Type B pancreatic cell (in vitro differentiated cells): ENCODE measurements at places on chromosomes 3 and 15. TPM values are rescaled to one million over a fixed set of nuclear protein-coding genes. Genes with fewer than 3 reads are reported as not detected.
A peak's percentile ranks its signal among the peaks of the same experiment; 100 is the strongest.

GRCh38 chr15:99732751-99733267 is 428 bp downstream of the LYSMD4 start:
- peak overlapping the region; percentile 94 for H3K4me3 ChIP-seq
- H3K4me1 ChIP-seq: peaks cover 25% of the 10 kb centered on the region
- no peaks in the 10 kb centered on the region for H3K27me3 ChIP-seq
- H3K36me3 ChIP-seq: peaks cover 4% of the 10 kb centered on the region
- DNase-seq: no peak

DNA sequence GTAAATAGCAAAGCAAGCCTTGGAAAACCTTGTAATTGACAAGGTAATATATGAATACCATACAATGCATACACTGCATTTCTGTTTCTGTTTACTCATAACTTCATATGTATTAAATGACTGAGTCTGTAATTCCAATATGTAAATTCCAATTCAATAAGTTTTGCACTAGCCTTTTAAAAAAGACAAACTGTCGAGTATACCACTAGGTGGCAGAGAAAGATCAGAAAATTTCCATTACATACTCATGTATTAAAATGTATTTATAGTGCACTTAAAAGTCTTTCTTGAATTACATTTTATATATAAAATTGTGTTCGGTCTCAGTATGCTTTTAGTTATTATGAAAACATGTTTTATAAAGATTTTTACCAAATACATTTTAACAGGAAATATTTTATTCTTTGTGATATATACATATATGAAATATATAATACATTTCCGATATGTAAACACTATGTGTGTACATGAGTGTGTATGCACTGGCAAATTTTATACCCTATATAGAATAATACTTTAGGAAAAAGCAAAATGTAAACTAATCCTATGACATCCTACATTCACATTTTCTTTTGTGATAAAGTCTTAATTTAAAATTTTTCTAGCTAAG is 216.8 kb downstream of the VGLL3 start:
- no peaks in the 10 kb centered on the region for H3K4me1 ChIP-seq
- H3K27ac ChIP-seq: no peak overlapping the region
- no peak for DNase-seq
- H3K27me3 ChIP-seq: no peaks in the 10 kb centered on the region
- H3K36me3 ChIP-seq: no peaks in the 10 kb centered on the region

Gene STAC
- total RNA-seq: 3.5 and 4.9 TPM in 2 replicates

Gene BFSP2
- not detected in 2 replicates for total RNA-seq

Gene MRAS
- 6.6 and 41.6 TPM in 2 replicates for total RNA-seq

DNA sequence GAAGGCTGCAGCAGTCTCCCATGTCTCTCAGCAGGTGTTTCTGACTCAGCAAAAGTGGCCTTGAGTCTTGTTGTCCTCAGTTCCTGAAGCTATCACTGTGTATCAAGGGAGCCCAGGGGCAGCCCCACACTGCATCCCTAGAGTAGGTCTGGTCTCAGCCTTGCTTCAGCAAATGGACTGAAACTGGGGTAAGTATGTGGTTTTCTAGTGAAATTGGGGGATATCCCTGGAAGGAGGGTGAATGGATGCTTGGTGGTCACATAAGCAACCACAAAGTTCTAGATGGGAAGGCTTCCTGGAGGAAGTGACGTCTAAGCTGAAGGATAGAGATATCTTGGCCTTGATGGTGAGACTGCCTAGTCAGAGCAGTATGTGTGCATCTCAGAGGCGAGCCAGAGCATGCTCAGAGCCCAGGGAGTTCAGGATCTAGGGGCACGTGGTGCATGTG is 38.4 kb downstream of the TMEM158 start:
- DNase-seq: no peak
- H3K36me3 ChIP-seq: no peaks in the 10 kb centered on the region
- no peak overlapping the region for H3K27ac ChIP-seq
- H3K4me1 ChIP-seq: peaks cover 36% of the 10 kb centered on the region

Gene A4GNT
- total RNA-seq: 0.34 TPM in 1 of 2 replicates, not detected in the other

- no peak overlapping the region for H3K4me3 ChIP-seq
- H3K36me3 ChIP-seq: no peaks in the 10 kb centered on the region
- H3K27me3 ChIP-seq: no peaks in the 10 kb centered on the region
- H3K27ac ChIP-seq: no peak overlapping the region
Measured at GRCh38 chr3:112973325-112974177, 1.4 kb downstream of the CD200R1 start.

Gene GABRR3
- not detected in 2 replicates for total RNA-seq

Gene CNTN6
- 0.64 and 3.3 TPM in 2 replicates for total RNA-seq

Gene ROPN1
- not detected in 2 replicates for total RNA-seq
